ENCODE measurements at places on chromosomes 7 and 10.

DNA sequence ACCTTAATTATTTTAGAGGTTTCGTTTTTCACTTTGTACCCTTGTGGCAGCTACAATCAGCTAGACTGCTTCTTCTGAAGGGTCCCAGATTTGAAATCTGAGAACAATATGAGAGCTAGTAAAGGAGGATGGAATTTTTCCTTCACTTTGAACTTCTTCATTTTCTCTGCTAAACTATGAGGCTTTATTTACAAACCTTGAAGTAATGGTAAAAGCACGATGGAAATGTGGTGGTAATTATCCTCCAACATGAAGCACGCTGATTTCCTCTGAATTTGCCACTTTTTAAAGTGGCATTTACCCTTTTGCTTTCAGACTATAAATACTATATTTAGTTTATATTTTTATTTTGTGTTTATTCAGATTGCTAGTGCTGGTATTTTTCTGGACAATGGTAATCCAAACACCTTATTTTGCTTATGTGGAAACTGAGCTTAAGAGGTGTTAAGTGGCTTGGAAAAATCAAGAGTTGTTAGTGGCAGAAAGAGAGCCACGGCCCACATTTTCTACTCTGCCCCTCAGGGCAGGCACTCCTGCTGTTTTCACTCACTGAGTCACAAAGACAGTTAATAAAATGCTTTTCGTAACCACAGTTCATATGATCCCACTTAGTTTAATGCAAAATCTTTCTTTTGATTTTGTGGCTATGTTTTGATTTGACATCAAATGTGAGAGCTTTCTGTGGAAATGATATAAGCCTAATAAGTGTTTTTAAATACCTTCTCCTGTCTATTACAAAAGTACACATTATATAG, 2.7 kb downstream of the SSMEM1 start:
- DNase-seq: no peak

DNA sequence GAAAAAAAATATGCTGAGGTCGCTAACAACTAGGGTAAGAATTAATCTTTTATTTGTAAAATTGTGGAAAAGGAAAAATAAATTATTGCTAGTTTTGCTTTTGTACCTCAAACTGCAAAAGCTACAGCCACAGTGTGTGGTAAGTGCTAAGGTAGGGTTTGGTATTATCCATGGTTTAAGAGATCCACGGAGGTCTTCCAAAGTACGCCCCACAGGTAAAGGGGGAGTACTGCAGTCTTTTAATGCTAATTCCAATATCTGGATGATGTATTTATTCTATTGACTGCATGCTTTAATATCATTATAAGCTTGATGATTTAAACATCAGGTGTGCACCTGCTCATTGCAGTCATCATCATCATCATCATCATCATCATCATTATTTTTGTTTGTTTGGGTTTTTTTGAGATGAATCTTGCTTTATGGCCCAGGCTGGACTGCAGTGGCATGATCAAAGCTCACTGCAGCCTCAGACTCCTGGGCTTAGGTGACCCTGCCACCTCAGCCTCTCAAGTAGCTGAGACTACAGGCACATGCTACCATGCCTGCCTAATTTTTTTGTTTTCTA, 38.4 kb upstream of the BMS1 start:
- DNase-seq: no peak

DNA sequence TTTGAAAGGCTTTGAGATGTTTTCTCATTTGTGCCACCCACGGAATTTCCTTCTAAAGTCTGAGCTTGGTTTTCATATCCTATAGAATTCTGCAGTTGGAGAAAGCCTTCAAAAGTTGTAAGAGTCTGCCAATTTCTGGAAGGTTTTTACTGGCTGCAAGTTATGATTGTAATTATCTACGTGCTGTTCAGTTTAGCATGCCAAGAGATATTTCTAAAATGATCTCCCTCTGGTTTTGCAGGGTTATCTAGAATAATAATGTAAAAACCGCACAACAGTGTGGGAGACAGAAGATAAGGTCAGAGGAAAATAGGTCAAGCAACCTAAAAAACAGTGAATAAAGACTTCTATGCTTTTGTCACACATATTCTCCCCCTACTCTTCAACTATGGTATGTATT, 69.3 kb downstream of the MTERF1 start:
- no peak for DNase-seq

GRCh38 chr10:132077091-132077490, 11.3 kb downstream of the JAKMIP3 start:
- DNase-seq: no peak

DNA sequence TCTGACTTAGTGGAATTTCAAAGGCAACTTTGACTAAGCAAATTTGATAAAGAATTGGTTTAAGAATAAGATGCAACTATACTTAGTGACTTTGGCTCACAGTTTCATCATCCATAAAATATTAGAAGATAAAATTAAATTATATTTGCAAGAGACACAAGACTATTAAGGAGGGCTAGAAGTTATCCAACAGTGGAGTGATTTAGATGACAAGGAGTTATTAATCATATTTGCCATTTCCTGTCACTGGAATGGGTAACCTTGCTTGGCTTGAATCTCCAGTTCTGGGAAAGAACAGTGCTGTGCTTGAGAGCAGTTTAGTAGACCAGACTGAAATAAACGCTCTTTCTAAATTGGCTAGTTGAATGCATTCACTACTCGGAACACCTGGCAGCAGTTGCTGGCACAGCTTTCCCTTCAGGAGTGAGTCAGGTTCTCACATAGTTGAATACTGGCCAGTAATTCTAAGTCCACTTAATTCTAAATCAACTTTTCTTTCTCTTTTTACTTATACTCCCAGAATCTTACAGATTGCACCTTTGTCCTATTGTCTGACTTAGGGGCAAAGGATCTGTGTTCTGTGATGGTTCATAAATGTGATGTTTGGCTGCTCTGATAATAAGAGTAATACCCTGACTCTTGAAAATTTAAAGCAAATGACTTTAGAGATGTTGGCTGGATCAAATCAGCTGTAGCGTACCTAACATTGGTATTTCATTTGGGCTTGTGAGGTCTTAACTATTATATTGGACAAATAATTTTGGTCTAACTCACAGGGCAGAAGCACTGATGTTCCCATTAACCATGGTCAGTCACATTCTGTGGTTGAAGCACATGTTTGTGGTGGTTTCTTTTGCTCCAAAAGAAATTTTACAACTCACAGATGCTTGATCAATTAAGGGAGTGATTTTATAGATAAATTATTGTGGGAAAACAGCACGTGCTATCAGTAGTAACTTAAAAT, 16.6 kb downstream of the STMP1 start:
- no peak for DNase-seq

GRCh38 chr7:155589001-155589980, 42.9 kb upstream of the CNPY1 start:
- no peak for DNase-seq

- DNase-seq: no peak
Measured at GRCh38 chr7:68488341-68489060, 1109.8 kb upstream of the AUTS2 start.

DNA sequence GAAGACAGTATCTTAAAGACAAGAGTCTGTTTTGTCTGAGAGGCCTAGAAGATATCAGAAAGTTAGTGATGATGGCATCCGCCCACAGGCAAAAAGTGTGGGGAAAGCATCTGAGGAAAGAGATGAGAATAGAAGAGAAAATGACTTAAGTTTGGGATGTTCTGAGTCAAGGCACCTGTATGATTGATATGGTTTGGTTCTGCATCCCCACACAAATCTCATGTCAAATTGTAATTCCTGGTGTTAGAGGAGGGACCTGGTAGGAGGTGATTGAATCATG, 568.2 kb upstream of the MGMT start:
- DNase-seq: no peak

- DNase-seq: no peak
Measured at GRCh38 chr10:81708416-81708815, 166.6 kb upstream of the NRG3 start.

GRCh38 chr10:31146491-31147209, 115.0 kb upstream of the ZNF438 start:
- peak; percentile 83 for DNase-seq

- no peak for DNase-seq
Measured at GRCh38 chr10:24257588-24257987, 48.6 kb downstream of the KIAA1217 start.

DNA sequence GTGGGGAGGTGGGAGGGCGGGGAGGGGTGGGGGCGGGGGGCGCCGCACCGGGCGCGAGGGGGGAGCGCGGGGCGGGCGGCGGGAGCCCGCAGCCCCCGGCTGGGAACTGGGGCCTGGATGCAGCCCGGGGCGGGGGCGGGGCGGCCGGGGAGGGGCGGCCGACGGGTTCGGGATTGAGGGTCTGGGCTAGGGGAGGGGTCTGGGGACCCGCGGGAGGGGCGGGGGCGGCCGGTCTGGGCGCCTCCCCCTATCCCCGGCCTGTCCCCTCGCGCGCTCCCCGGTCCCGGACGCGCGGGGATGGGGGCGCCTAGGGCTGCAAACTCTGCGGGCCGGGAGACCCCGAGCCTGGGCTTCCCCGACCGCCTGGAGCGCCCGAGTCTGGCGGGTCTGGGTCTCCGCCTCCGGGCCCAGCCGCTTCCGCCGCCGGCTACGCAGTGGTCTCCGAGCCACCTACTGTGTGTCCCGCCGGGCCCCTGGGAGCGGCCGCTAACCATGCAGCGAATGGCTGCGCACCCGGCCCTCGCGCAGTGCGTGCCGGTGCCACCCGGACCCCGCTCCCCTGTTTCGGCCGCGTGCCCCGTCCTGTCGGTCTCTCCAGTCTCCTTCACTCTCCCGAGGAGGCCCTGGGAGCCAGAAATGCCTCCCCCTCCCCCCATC, 375 bp upstream of the FGF8 start:
- no peak for DNase-seq

DNA sequence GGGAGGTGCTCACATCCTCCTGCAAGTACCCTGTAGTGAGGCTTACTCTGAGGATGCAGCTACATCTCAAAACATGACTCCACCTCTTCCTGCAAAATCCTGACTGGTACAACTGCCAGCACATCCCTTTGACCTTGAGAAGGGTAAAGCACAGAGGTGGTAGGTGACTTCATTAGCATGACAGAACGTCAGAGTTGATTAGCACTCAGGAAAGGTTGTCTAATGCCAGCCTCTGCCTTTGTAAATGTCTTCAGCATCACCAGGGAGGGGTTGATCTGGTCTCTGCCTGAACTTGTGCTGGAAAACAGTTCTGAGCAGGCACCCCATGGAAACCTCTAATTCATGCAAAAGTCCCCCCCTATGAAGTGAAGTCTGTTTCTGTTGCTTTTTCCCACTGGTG, 591.3 kb upstream of the GALNT17 start:
- no peak for DNase-seq

DNA sequence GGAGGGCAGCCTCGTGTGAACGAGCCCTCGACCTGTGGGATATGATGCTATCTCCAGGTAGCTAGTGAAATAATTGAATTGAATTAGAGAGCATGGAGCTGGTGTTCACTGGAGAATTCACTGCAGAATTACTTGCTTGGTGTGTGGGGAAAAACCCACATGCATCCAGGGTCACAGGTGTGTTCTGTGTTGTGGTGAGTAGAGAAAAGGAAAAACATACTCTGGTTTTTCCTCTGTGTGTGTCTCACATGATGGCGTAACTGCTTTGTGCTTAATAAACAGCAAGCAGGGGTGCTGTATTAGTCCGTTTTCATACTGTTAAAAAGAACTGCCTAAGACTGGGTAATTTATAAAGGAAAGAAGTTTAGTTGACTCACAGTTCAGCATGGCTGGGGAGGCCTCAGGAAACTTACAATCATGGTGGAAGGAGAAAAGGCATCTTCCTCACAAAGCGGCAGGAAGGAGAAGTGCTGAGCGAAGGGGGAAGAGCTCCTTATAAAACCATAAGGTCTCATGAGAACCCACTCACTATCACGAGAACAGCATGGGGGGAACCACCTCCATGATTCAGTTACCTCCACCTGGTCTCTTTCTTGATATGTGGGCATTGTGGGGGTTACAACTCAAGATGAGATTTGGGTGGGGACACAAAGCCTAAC, 62.6 kb downstream of the TACR2 start:
- no peak for DNase-seq

- DNase-seq: no peak
Measured at GRCh38 chr10:103507235-103508191, 14.0 kb downstream of the NEURL1 start.

GRCh38 chr7:154598864-154599263, 404.1 kb downstream of the PAXIP1 start:
- DNase-seq: no peak

DNA sequence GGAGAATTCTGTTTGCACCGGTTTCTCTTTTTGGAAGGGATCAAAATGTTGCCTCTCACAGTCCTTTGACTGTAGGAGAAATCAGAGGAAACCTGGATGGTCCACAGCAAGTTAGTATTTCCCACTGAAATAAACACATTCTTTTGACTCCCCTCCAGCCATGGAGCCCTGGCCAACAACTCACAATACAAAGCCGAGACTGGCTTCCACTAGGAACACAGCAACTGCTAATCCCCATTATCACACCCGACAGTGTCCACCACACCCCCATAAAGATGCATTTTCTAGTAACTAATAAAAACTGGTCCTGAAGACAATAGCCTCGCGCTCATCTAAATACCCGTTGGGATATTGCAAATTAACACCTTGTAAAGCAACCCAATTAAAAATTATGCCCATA, 798 bp upstream of the MACROH2A2 start:
- no peak for DNase-seq

- DNase-seq: no peak
Measured at GRCh38 chr10:74052994-74053393, 55.1 kb downstream of the VCL start.

DNA sequence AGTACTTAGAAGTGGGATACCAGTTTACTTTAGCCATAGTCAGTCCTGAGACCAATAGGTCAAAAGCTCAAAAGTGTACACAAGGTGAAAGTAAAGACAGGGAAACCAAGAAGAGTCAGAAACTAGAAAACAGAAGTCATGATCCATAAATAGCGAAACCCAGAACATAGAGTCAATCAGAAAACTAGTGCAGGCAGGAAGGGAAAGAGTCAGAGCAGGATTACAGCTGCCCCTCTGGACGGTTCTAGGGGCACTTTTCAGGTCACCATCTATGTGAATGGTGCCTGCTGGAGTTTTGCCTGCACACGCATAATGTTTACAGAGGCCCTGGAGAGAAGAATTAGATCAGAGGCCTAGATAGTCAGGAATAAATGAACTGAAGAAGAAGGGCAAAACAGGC, 22.4 kb upstream of the DMTF1 start:
- no peak for DNase-seq

DNA sequence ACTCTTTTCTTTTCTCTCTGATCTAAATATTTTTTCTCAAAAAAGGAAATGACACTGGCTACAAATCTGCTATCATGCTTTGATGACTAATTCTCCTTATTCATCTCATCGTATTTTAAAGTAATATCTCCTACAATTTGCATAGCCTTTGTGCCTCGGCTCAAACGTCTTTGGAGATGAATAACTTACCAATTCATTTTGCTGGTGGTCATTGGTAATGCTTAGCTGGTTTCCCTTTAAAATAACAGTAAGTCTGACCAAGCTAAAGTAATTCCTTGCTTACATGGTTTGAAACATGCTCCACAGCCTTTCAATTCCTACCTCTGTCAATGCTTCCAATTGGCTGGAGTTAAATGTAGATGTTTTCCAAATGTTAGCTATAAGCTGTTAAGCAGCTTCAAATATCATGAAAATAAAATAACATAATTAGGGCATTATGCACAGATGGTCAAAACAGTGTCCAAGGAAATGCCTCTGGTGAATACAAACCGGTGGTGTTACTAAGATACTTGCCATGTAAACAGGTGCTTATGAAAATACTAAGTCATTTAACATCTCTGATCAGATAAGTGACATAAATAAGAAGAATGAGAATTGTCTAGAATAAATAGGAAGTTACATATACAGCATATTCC, 435.0 kb downstream of the POM121L12 start:
- no peak for DNase-seq

- DNase-seq: no peak
Measured at GRCh38 chr10:61870526-61870895, 31.0 kb upstream of the ARID5B start.

- DNase-seq: no peak
Measured at GRCh38 chr7:15571301-15571878, 9.6 kb upstream of the AGMO start.
